DND-41 (cell line): ENCODE measurements at places on chromosomes 2 and 18.

- DNase-seq = no peak
These were observed 309.0 kb downstream of the RPRM start for GRCh38 chr2:153169609-153170008.

GRCh38 chr2:59787095-59787494, 766.4 kb downstream of the BCL11A start:
- no peak for DNase-seq

DNA sequence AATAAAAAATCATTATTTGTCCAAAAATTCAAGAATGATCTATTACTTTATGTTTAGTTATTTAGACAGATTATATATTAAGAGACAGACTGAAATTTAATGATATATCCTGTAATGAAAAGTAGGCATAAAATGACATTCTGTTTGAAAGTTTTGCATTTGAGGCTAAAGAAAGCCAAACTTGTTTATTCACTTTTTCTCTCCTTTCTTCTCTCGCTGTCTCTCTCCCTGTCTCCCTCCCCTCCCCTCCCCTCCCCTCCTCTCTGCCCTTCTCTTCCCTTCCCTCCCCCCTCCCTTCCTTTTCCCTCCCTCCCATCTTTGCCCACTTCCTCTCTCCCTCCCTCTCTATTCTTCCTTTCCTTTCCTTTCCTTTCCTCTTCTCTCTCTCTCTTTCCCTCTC, 270.6 kb downstream of the MYT1L start:
- no peak for DNase-seq

GRCh38 chr2:14524041-14524802, 108.3 kb upstream of the LRATD1 start:
- no peak for DNase-seq

DNA sequence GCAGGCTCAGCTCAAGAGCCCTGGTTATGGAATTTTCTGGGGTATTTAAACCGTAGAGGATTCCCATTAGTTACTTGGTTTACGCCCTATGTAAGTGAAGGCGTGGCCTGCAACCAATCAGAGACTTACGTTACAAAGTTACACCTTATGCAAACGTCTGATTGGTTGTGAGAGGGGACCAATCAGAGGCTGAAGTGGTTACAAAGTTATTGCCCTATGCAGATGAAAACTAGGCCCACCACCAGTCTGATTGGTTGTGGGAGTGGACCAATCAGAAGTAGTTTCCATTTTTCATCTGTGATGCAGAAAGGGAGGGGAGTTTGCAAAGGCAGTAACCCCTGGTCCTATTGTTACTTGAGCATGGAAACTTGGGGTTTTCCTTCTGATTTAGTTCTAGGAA, 49.1 kb downstream of the DLGAP1 start:
- no peak for DNase-seq

GRCh38 chr2:212158081-212158480, 380.5 kb downstream of the ERBB4 start:
- DNase-seq = no peak

GRCh38 chr18:5414546-5414945, 119.0 kb upstream of the ZBTB14 start:
- no peak for DNase-seq
